ENCODE measurements at places on chromosomes 13 and 19.

DNA sequence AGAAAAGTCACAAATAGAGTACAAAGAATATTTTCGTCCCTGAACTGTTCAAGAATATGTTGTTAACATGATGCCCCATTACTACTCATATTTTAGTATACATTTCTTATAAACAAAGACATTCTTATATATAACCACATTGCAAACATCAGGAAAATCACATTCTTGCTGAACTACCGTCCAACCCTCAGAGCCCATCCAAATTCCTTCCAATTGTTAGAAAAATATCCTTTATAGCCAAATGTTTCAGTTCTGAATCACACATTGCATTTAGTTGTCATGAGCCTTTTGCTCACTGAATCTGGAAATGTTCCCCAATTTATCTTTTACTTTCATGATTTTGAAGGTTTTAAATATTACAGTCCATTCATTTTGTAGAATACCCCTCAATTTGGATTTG is 467.8 kb upstream of the ARGLU1 start:
- no peak for DNase-seq

GRCh38 chr19:54888239-54888638 is 14.2 kb downstream of the FCAR start:
- DNase-seq = peak; percentile 47

- no peak for DNase-seq
These were observed 29.1 kb downstream of the CUL4A start for GRCh38 chr13:113238536-113238935.

DNA sequence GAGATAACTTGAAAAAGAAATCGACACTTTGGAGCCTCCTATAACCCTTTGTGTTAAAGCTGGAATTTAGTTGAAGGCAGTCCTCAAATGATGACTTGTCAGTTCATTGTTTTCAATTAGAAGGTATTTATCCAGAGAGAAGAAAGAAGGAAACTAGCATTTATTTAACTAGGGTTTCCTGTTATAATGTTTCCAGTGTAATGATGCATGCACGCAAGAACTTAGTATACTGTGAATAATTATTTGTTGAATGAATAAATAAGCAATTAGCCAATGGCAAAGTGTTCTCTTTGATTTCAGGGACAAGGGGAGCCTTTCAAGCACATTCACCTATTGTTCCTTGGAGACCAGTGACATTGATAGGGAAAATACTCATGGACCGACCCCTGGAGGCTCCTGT is 307.4 kb downstream of the KLF5 start:
- no peak for DNase-seq

All from RPMI8226 (cell line).